Activated naive CD8-positive, alpha-beta T cell treated with anti-CD3 and anti-CD28 coated beads for 36 hours (primary cell): ENCODE measurements at places on chromosomes 16 and 17.
A peak's percentile ranks its signal among the peaks of the same experiment; 100 is the strongest.

- DNase-seq, result no peak
Observed at GRCh38 chr17:14019186-14019956, 49.9 kb upstream of the COX10 start.

GRCh38 chr17:9644910-9645751 is at the start of gene USP43:
TSS of gene USP43 (plus strand) at chr17:9645517. CDS start at chr17:9645633, 116 bp downstream.
- peak; percentile 43 for DNase-seq

- no peak for DNase-seq
Observed at GRCh38 chr17:77840513-77841165, 117.9 kb upstream of the TNRC6C start.

GRCh38 chr17:80277751-80278671 is 17.4 kb downstream of the RNF213 start:
- no peak for DNase-seq

DNA sequence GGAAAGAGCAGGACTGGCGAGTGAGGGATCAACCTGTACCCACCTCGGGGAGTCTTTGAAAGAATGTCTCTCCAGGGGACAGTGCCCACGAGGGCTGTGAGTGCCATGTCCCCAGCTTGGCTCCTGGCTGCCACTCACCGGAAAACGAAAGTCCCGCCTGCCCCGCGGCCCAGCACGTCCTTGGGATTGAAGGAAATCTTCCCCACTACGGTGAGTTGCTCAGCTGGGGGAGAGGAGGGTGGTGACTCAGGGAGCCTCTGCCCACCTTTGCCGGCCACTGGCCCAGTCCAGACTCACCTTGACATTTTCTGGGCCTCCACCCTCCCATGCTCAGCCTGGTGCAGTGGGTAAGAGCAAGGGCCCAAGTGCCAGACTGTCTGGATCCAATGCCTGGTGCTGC is 17.1 kb downstream of the PLK1 start:
- DNase-seq, result no peak

DNA sequence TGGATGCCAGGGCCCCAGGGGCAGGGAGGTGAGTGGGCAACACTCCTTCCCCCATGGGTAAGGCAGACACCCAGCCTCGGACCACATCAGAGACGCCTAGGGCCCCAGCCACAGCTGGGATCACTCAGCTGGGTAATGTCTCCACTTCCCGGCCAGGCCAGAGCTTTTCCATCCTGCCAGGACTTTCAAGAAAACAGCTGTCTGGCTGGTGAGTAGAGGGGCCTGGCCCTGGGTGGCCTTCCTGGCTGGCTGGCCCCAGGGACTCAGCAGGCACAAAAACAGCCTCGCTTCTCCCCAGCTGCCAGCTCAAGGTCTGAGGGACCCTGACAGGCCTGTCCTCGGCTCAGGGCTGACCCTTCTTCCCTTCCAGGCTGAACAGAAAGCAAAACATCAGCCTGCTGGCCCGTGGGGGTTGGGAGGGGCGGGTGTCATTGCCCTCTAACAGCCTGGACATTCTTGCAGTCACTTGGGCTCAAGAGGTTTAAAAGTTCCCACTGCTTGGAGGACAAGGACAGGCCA is 45.3 kb upstream of the JPH3 start:
- DNase-seq, result no peak

DNA sequence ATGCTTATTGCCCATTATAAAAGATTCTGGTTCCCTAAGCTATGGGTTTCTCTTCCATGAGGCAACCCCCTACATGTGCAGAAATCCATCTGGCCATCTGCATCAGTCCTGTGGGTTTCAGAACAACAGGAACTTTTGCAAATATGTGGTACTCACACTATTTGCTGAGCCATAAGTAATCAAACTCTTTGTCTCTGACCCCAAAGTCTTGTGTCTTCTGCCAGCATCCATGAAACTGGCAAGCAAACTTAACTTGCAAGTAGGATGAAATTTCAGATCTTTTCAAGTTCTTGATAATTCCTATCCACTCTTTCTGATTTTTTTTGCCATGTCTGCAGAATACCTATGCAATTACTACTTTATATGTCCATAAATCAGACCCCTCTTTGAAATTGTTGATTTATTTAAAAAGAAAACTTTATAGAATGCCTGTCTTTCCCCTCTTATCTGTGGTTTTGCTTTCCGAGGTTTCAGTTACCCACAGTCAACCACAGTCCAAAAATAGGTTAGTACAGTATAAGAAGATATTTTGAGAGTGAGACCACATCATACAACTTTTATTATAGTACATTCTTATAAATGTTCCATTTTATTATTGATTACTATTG is 158.4 kb upstream of the IRX3 start:
- DNase-seq, result no peak

DNA sequence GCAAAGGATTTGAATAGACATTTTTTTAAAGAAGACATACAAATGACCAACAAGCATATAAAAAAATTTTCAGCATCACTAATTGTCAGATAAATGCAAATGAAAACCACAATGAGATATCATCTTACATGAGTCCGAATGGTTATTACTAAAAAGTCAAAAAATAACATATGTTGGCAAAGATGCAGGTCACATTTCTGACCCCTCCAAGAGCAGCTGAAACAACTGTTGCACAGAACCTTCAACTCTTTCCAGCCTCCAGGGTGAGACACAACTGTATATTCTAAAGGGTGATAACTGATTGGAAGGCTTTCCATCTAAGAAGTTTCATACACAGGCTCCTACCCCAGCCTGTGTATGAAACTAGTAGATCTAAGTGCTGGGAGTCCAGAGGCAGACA is 51.9 kb downstream of the SLFN5 start:
- no peak for DNase-seq

- no peak for DNase-seq
Observed at GRCh38 chr16:50079397-50080140, 13.8 kb downstream of the HEATR3 start.

GRCh38 chr16:69762814-69763598 is 874 bp downstream of the WWP2 start:
- no peak for DNase-seq

DNA sequence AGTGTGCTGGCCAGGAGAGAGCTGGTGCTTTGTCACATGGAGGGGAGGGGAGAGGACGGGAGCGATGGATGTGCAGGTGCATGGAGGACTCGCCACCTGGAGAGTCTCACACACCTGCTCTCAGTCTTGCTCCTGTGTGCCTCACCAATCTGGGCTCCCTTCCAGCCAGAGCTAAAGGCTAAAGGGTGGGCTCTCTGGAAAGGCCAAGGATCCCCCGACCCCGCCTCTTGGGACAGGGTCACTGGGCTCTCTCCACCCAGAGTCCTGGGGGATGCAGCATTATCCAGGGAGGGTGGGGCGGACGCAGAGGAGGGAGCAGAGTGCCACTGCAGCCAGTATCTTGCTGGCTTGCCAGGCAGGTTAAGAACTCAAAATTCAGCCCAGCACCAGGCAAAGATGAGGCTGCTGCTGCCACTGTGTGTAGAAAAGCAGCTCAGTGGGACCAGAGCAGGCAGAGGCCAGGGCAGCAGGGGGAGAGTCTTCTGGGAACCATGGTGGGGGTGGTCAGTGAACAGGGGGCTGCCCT is 5.4 kb upstream of the STAT5B start:
- DNase-seq, result no peak

- no peak for DNase-seq
Observed at GRCh38 chr16:81142864-81143263, 46.7 kb upstream of the GCSH start.

- no peak for DNase-seq
Observed at GRCh38 chr17:58153671-58154070, 5.5 kb downstream of the OR4D1 start.

- no peak for DNase-seq
Observed at GRCh38 chr17:2635675-2636074, 42.2 kb downstream of the PAFAH1B1 start.

- DNase-seq, result no peak
Observed at GRCh38 chr16:13269905-13270528, 368.6 kb downstream of the SHISA9 start.

- no peak for DNase-seq
Observed at GRCh38 chr16:67694611-67695010, 24.5 kb downstream of the GFOD2 start.

GRCh38 chr17:10875984-10876555 is 38.2 kb upstream of the PIRT start:
- peak; percentile 4 for DNase-seq

DNA sequence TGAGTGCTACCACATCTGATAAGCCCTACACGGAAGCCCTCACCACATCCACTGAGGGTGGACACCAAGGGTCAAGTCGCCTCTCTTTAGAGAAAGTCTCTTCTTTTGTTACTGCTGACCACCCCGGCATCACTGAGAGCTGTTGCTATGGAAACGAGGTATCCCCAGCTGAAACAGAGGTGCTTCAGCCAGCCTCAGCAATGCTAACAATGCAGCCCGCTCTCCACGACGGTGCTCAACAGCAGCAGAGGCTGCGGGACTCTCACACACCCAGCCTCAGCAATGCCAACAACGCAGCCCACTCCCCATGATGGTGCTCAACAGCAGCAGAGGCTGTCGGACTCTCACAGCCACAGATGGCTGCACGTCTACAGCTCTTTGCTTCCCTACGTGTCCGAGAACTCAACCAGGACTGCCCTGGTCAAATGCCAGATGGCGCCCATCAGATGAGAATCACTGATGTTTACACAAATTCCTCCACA is 41.4 kb downstream of the VPS53 start:
- DNase-seq, result no peak

DNA sequence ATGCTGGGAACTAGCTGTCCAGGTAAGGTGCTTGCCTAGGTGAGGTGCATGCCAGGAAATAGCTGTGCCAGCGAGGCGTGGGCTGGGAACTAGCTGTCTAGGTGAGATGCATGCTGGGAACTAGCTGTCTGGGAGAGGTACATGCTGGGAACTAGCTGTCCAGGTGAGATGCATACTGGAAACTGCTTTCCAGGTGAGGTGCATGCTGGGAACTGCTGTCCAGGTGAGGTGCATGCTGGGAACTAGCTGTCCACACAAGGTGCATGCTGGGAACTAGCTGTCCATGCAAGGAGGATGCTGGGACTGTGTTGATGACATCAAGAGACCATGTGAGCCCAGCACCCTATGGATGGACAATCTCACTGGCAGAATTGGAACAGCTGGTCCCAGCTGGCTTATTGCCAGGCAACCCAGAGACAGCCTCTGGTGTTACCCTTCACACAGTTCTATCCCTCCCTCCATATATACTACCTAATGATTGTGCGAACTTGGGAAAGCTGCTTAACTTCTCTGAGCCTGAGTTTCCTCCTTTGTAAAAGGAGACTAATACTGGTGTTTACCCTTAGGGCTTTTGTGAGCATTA is 479.9 kb upstream of the RBFOX1 start:
- DNase-seq, result no peak

DNA sequence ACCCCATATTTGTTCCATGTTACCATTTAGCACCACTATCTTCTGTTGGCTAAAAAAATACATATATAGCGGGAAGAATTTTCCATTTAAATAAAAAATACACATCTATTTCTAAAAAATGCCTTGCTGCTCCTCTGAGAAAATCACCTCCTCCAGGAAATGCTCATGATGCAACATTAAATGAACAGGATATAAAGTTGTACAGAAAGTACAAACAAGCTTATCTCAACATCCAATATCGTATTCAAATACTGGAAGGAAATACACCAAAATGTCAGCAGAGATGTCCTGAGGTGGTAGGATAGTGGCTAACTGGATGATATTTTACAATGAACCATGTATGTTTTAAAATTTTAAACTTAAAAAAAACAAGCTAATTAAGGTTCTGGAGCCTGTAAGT is 21.3 kb downstream of the GNA13 start:
- DNase-seq, result no peak

GRCh38 chr17:7993972-7994589 is 8.3 kb upstream of the GUCY2D start:
- no peak for DNase-seq

- DNase-seq, result peak; percentile 72
Observed at GRCh38 chr16:89602273-89602951, 11.0 kb upstream of the DPEP1 start.

DNA sequence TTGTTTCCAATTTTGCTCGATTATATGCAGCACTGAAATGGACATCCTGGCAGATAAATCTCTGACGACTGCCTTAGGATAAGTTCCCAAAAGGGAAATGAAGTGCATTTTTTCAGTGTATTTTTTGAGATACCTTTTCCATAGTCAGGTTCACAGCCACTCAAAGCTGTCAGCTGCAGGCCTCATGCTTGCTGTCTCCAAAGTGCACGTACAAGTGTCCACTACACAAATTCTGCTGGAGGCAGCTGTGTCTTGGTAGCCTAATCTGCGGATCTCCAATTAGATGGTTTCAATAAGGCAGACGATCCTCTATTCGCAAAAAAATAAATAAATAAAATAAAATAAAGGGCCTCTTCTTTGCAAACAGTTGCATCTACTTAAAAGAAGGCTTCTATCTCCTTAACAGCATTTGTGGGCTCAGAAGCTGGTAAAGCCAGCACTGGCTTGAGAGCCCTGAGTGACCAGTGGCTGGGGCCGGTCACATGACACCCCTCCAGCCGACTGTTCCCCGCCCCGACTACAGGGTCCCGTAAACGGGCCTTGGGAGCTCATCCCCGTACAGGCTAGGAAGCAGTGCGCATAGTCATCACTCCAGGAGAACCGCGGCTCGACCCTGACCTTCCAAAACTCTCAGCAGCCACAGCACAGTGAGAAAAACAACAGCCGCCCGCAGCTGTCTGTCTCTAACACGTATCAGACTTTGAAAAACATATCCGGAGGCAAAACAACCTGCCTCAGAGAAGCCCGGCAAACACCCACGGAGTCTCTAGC is 18.8 kb downstream of the RPH3AL start:
- DNase-seq, result no peak

- no peak for DNase-seq
Observed at GRCh38 chr17:48787828-48788227, 29.2 kb downstream of the TTLL6 start.

DNA sequence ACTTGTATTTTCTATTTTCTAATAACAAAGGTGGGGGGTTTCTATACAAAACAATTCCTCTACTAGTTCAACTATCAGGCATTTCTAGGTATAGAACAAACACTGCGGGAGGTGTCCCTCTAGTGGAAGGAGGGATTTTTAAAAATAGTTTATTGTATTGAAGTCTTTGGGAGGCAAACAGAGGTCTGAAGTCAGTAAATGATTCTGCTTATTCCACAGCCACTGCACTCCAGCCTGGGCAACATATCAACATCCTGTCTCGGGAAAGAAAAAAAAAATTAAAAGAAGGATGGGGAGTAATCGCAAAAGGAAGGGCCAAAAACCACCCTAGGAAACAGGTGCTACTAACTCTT is 648 bp upstream of the ERCC4 start:
- DNase-seq, result no peak

DNA sequence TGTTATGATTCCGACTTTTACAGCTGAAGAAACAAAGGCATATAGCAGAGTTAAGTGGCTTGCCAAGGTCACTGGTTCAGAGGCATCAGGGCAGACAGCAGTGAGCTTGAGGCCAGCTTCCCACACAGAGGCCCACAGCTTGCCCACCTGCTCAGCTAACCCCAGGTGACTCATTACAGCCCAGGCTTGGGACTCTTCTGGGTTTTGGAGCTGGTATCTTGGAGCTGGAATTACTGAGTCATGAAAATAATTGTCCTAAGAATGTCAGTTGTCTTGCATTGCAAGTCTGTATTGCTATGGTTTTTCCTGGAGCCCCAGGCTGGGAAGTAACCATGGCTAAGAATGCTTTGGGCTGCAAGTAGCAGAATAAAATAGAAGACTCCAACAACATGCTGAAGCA is 32.4 kb upstream of the IRX3 start:
- DNase-seq, result no peak

- no peak for DNase-seq
Observed at GRCh38 chr17:77492446-77493237, 351.9 kb downstream of the SEC14L1 start.
